ENCODE measurements at places on chromosomes 5 and 9.

- DNase-seq = no peak
Measured at GRCh38 chr5:134409321-134409720, 2.4 kb downstream of the CDKN2AIPNL start.

- DNase-seq = no peak
Measured at GRCh38 chr5:52822437-52822836, 34.7 kb downstream of the ITGA1 start.

DNA sequence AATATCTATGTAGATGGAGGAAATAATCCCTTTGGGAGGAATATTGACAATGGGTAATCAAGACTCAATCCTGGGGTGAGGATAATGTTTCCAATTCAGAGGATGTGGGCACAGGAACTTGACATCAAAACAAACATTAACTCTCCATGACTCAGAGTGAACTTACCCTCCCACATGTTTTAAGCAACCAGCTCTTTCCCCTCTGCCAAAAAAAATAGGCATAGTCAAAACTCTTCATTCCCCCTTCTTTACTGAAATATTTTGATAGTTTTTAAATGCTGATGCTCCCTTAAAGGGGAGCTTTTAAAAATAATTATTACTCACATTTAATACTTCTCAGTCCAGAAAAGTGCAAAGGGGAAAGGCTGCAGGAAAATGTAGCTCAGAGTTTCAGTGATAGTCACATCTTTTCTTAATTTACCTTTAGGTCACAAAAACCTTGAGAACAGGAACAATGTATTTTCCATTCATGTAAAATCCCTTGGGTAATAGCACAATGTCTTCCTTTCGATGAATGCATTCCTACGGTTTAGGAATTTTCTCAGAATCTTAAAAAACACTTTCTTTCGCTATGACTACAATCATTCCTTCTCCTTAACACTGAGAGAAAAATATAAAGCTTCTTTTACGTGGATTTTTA is 298.4 kb upstream of the GRAMD2B start:
- no peak for DNase-seq

DNA sequence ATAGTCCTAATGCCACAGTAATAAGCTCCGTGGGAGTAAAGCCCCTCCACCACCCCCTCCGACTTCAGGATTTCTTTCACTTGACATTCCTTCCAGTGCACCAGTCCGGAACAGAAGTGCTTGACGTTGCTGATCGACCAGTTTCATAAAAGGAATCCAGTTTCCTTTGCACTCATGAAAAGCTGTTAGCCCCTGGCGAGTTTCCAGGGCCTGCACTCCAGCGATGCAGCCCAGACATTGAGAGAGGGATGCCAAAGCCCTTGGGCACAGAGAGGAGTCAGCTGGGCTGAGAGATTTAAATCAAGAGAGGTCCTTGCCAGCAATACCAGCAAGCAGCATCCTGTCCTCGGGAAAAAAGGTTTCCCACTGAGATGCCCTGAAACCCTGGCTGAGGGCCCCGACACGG is 170.1 kb downstream of the GABBR2 start:
- DNase-seq = no peak

- no peak for DNase-seq
Measured at GRCh38 chr5:145708169-145708568, 127.0 kb downstream of the PRELID2 start.

- no peak for DNase-seq
Measured at GRCh38 chr5:143030349-143030748, 260.2 kb downstream of the ARHGAP26 start.

DNA sequence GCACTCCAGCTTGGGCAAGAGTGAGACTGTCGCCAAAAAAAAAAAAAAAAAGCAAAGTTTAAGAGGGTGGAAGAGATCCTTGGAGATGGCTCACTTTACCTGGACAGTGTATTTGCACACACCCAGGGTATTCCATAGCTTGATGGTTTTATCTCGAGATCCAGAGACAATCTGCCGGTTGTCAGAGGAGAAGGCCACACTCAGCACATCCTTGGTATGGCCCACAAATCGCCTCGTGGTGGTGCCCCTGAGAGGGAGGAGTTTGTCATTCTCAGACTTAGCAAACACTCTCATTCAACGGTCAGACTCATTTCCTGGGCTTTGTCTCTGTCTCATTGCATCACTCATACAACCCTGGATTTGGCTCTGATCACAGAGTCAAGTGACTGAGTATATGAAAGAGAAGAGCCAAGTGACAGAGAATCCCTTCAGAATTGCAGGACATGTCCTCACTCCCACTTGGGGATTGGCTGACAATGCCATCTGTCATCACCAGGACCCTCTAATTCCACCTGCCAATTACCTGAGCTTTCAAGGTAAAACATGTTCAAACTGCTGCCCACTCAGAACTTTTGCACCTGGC is 2.2 kb downstream of the RACK1 start:
- DNase-seq = peak; percentile 43

DNA sequence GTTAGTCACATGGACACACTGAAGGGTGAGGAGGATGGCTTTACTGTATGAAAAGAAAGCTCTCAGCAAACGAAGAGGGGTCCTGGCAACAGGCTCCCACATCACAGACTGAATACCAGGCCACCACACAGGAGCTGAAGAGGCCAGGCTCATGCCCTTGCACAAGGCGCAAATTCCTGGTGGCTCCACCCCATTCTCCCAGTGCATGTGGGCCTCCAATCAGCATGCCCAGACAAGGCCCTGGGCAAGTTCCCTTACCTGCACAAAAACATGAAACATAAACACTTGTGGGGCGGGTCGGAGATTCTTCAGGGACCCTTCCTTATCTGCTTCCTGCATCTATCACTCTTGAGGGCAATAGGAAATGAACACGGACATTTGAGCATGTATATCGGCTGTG is 935.8 kb upstream of the EDIL3 start:
- DNase-seq = no peak

GRCh38 chr5:72265032-72265877 is 54.8 kb downstream of the MRPS27 start:
- no peak for DNase-seq

DNA sequence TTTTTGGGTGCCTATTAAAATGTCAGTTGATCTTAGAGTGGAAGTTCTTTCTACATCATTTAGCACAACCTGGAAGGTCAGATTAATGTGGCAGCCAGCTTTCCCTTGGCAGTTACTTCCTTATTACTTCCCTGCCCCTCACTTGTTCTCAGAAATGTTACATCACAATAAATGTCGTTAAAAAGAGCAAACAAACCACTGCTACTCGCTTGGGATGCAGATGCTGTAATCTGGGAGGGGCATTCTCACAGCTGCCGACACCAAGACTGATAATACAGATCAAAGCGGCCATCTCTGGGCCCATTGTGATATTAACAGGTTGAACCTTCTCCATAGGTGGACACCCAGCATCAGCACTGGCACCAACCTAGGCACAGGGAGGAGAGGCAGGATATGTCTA is 29.3 kb downstream of the PLAC8L1 start:
- peak; percentile 45 for DNase-seq

- DNase-seq = no peak
Measured at GRCh38 chr5:65356274-65356673, 125.4 kb downstream of the ADAMTS6 start.

- DNase-seq = peak; percentile 45
Measured at GRCh38 chr9:95409650-95410426, 92.3 kb upstream of the FANCC start.

- DNase-seq = no peak
Measured at GRCh38 chr5:154580422-154580821, 102.4 kb upstream of the HAND1 start.

GRCh38 chr5:75072061-75072460 is 19.7 kb upstream of the GCNT4 start:
- no peak for DNase-seq

- DNase-seq = no peak
Measured at GRCh38 chr5:53039855-53040254, 50.7 kb downstream of the ITGA2 start.

DNA sequence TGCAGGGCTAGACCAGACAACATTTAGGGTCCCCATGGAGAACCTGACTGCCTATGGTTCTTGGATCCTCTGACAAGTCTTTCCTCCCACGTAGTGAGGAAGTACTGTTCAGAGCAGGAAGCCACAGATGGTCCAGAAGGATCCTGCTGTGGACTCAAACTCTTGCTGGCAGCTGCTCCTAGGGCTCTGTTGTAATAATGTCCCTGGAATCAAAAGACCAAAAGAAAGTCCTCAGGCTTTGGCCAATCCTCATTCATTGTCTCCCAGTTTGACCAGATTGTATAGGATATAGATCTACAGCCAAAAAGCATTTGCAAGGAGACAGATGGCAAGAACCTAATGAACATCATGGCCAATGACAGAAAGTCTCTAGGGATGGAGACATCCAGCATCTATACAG is 53.9 kb downstream of the SEMA6A start:
- no peak for DNase-seq

- DNase-seq = peak; percentile 80
Measured at GRCh38 chr5:168114444-168115017, 176.9 kb upstream of the WWC1 start.

DNA sequence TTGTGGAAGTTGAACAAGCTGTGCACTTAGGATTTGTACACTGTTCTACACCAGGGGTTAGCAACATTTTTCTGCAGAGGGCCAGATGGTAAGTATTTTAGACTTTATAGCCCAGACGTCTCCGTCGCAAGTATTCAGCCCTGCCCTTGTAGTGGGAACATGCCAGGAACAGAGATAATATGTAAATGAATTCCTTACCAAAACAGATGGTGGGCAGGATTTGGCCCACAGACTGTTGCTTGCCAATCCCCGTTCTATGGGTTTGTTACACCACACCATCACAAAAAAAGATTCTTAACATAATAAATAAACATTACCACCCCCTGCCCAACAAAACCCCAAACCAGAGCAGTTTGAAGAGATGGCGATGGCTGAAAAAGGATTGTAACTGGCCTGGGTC is 74.3 kb downstream of the AMBP start:
- no peak for DNase-seq

DNA sequence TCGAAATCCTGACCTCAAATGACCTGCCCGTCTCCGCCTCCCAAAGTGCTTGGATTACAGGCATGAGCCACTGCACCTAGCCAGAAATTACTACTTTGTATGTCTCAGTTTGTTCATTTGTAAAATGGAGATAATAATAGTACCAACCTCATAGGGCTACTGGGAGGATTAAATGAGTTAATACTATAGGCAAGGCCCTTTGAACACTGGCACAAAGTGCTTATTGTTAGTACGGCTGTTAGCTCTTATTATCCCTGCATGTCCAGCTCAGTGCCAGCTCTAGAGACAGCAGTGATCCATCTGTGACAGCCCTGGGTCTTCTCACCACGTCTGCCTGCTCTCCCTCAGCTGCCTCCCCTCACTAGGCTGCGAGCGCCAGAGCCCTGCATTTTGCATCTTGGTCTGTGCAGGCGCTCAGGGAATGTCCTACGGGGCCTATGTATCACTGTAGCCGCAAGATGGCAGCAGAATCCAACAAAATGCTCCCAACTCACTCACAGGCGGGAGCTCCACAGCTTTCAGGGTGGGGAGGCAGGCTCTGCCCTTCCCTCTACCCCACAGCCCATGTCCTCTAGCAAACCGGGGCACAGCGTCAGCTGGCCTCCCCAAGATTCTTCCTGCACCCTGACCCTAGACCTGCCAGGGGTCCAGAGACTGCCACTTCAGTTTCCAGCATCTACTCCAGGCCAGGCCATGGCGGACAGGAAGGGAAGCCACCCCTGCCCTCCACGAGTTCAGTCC is 17.7 kb upstream of the AKNA start:
- DNase-seq = peak; percentile 89

DNA sequence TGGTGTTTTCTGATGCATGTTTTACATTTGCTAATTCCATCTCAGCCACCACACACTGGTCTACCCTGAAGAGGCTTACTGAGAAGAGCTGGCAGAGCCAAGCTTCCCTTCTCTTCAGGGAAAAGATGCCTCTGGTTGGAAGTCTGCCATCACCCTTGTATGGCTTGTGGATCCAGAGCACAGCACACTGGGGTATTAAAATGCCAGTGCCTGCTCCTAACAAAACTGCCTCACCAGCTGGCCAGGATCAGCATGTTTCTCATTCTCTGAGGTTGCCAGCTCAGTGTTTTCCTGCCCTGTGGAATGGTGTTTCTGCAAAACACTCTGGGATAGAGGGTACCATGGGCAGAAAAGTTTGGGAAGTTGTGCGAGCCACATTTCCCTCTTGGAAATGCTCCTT is 31.6 kb upstream of the ZNF618 start:
- no peak for DNase-seq

- no peak for DNase-seq
Measured at GRCh38 chr9:22107202-22108045, 98.3 kb upstream of the CDKN2B start.

DNA sequence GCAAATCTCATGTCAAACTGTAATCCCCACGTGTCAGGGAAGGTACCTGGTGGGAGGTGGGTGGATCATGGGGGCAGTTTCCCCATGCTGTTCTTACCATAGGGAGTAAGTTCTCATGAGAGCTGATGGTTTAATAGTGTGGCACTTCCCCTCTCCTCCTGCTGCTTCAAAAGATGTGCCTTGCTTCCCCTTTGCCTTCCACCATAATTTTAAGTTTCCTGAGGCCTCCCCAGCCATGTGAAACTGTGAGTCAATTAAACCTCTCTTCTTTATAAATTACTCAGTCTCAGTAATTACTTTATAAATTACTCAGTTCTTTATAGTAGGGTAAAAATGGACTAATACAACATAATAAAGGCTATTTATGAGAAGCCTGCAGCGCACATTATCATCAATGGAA is 7.1 kb upstream of the CNTRL start:
- DNase-seq = no peak
